ENCODE measurements at places on chromosomes 5 and 9. TPM values are rescaled to one million over a fixed set of nuclear protein-coding genes. Genes with fewer than 3 reads are reported as not detected.

DNA sequence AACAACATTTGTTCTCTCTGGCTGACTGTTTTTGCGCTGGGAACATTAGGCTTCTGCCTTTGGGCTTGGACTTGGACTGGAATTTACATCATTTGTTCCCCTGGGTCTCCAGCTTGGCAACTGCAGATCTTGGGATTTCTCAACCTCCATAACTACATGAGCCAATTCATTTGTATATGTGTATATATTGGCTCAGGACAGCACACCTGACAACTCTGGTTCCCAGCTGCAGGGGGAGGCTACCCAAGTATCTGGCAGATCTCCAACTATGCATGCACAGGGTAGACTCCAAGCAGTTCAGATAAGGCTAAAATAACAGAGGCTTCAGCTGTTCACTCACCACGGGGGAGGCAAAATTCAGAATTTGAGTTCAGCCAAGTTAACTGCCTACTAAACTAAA lies 31.6 kb upstream of the F2RL1 start:
- DNase-seq = peak; percentile 69

Gene LCNL1
- 0.07 TPM for total RNA-seq

DNA sequence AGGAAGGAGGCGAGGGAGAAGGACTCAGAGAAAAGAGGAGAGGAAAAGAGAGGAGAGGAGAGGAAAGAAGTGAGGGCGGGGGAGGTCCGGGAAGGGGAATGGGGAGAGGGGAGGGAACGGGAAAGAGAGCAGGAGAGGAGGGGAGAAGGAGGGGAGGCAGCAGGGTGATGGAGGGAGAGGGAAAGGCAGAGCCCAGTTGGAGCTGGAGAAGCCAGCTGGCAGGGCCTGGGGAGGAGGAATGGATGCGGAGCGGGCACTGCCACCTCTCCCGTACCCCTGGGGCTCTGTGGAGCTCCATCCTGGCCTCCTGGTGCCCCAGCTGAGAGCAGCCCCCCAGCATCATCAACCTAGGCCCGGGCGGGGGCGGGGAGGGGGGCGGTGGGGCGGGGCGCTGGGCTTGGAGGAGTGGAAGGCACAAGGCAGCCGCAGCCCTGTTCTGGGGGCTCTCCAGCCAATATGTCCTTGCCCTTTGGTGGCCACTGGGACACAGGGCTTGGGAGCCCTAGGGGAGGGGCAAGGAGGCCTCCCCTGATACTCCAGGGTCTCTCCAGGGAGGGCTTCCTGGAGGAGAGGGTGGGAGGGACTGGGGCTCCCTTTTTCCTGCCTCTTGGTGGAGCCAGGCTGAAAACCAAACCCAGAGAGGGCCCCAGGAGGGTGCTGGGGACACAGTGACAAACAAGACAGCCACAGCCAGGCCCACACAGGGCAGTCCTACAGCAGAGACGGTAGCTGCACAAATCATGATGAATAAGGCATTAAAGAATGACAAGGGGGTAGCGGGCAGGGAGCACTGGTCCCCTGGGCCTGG lies 123.7 kb downstream of the C9orf50 start:
- DNase-seq = no peak

- DNase-seq = no peak
Observed at GRCh38 chr9:121443981-121444380, 55.7 kb downstream of the GGTA1 start.

DNA sequence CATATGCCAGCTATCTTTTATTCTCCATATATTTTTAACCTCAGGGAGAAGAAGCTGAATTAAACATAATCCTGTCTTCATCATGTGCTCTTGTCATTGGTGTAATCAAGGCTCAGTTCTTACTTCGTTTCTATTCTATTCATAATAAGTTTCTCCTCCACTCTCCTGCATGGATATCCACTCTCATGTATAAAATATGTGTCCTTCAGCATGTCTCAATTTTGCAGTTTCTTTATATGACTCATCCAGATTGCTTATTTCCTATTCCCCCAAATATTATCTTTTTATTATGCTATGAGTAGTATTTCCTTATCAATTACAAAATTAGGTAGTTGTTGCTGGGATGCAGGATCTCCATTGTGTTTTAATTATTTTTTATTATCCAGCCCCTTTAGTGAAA lies 643.7 kb upstream of the ACO1 start:
- peak; percentile 21 for DNase-seq

DNA sequence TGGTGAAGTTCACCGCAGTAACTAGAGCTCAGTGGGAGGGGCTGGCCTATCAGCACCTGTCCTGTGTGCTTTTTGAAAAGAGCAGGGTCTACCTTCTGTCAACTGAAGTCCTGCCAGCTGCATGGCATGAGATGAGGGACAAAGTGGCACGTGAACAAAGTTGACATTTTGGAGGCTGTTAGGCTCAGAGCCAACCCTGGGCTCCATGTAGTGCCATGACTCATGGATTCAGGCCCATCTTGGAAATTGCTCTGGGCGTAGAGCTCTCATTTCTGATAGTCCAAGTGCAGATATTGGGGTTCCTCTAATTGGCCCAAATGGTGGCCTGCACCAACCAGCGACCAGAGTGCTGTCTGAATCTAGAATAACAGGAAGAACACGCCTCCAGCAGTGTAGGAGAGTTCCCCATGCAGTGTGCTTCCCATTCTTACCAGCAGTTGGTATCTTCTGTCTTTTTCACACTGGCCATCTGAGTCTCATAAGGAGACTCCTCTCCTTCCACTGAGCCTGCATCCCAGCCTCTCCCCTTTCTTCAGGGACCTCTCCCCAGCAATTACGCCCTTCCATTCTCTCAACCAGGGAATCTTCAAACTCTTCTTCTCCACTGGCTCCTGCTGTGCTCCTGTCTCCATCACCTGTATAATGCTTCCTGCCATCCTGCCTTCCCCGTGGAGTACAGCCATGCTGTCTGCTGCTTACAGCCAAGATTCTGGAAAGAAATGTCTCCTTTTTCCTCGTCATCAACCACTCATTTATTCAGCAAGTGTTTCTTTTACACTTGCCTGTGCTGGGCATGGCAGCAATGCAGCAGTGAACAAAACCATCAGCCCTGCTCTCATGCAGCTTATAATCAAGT lies 30.4 kb downstream of the IRF1 start:
- no peak for DNase-seq

Gene KIF4B
- total RNA-seq = not detected

DNA sequence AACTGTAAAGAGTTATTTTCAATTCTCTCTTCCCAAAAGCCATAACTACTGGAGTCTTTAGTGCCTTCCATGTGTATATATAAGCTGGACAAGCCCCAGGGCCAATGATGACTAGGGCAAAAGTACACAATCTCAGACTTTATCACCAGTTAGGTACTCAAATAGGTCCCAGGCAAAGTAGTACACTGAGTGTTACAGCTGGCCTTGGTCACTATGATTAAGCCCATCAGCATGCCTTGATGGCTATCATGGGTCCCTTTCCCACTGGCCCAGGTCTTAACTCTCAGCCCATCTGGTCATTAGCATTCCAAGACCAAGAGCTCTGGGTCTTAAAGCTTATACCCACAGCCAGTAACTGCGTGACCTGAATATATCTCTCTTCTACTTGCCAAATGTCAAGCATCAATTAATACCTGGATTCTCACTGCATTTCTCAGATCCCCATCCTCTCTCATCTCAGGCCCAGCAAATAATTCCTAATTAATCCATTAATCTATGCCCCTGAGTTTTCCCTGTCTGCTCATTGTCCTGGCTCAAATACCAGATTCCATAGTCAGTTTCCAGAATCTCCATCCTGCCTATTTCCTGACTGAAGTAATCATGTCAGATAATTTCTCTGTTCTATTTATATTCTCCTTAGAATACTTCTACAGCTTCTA lies 62.3 kb downstream of the NR6A1 start:
- peak; percentile 20 for DNase-seq

Gene PCDHGA11
- total RNA-seq = 1.5 TPM

DNA sequence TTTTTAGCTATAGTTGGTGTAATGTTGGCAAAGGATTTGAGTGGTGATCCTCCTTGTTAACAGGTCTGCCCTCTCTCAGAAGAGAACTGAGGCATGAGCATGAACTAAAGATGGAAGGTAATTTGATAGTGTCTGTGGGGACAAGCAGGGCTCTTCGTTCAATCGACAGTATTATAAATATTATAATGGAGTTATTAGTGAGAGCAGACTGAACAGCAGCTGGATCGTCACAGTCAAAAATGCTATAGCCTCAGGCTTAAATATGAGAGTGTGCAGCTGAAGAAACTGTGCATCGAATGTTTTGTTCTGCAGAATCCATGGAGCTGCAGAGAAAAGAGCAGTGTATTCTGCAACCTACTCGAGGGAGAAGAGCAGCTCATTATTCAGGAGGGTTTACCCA lies 757.3 kb downstream of the DNAH5 start:
- DNase-seq = no peak

Gene AQP7
- total RNA-seq = not detected

DNA sequence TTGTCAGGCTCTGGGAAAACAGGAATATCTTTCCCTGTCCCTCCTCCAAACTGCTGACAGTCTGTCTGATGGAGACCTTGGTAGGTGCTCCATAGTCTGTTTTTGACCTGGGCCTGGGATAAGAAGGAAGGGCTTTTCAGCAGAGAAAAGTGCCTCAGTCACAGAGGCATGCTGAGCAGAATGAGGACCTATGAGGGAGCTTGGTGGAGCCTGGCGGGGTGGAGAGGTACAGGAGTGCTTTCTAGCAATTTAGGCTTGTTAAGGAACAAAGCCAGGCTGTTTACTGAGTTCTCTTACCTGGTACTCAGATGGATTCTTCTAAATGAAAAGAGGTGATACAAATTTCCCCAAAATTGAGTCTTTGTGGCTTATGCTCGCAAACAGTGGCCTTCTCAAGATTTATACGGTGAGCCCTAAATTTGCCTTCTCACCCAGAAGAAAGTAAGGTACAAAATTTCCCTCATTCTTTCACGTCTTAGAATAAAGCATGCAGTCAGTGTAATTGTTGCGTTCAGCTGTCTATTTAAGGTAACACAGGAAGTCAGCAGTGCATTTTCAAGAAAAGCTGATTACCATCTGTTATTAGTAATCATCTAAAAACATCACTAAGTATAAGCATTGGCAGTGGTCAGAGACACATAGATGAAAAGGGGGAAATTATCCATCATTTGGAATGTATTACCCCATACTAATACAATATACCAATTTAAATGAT lies 28.6 kb upstream of the IL13 start:
- DNase-seq = no peak

Gene NREP
- total RNA-seq = 18.0 TPM

Gene SWI5
- 13.5 TPM for total RNA-seq

Gene SPDL1
- total RNA-seq = 7.7 TPM

- DNase-seq = peak; percentile 43
Observed at GRCh38 chr9:14021871-14022525, 291.9 kb downstream of the NFIB start.

- no peak for DNase-seq
Observed at GRCh38 chr9:81537964-81538363, 151.4 kb downstream of the TLE1 start.

Gene DMRT2
- total RNA-seq = not detected

- no peak for DNase-seq
Observed at GRCh38 chr9:129241725-129242124, 63.7 kb upstream of the IER5L start.

Measured in mammary epithelial cell (primary cell).